Effector CD4-positive, alpha-beta T cell (primary cell): ENCODE measurements at places on chromosomes 13 and 19.

- DNase-seq = peak; percentile 32
Measured at GRCh38 chr13:46721054-46721453, 75.9 kb downstream of the ESD start.

- no peak for DNase-seq
Measured at GRCh38 chr13:66443926-66444325, 786.2 kb downstream of the PCDH9 start.

- no peak for DNase-seq
Measured at GRCh38 chr19:15300533-15301197, 31.7 kb downstream of the BRD4 start.

- DNase-seq = no peak
Measured at GRCh38 chr13:109939180-109939579, 152.8 kb upstream of the IRS2 start.

- DNase-seq = no peak
Measured at GRCh38 chr13:67128136-67128535, 102.0 kb downstream of the PCDH9 start.

DNA sequence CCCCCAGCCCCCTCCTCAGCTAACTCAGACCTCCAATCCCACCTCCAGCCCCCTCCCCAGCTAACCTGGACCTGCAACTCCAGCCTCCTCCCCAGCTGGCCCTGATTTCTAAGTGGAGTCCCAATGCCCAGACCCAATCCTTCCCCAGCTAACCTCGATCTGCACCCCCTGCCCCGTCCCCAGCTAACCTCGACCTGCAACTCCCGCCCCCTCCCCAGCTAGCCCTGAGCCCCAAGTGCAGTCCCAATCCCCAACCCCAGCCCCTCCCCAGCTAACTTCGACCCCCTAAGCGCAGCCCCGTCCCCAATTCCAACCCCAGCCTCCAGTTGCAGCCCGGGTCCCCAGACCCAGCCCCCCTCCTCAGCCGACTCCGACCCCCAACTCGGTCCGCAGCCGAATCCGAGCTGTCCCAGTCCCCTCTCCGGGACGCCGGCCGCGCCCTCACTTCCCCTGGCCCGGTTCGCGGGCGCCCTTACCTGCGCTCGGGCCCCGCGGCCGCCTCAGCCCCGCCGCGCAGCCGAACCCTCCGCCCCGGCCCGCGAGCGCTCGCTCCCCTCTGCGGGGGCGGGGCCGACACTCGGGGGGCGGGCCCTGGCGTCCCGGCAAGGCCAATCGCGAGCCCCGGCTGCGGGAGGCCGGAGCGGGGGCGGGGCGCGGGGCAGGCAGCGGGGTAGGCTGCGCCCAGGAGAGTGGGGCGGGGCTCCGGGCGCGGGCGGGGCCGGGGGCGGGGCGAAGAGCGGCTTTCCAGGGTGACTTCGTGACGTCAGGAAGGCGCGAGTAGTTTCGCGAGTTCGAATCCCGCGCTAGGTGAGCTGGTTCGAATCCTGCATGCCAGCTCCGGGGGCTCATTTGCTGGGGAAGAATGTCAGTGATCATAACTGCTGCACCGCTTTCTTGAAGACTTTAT is at the start of gene GNG7:
Gene GNG7, minus strand, starts transcription at position 525 of the 907 bp plus-strand sequence. CDS start 182,006 bp downstream, outside the sequence.
- DNase-seq = peak; percentile 89

DNA sequence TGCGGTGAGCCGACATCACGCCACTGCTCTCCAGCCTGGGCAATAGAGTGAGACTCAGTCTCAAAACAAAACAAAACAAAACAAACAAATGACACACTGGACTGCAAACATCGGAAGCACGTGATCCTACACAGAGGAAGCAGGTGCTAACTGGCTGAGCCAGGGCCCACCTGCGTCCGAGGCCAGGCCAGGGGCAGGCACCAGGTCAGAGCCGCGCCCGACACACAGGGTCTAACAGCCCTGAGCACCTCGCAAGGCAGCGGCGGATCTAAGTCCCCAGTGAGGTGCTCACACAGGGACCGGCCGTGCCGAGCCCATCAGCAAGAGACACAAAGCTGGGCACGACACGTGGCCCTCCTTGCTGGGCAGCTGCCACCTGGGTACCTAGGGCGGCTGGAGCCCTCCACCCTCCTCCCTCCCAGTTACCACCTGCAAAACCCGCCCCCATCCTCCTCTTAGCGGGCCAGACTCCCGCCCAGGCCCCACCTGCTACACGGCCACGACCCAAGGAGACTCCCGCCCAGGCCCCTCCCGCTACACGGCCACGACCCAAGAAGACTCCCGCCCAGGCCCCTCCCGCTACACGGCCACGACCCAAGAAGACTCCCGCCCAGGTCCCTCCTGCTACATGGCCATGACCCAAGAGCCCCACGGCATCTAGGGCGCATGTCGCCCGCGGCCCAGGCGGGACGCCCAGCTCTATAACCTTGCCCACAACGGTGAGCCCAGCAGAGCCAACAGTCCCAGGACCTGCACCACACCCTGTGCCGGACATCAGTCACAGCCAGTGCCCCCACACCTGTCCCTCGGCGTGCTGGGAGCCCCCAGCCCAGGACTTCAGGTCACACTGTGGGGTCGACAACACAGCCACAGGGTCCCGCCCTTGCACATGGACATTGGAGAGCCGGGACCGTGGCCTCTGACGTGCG is 15.6 kb downstream of the AP3D1 start:
- DNase-seq = no peak

- no peak for DNase-seq
Measured at GRCh38 chr13:112804374-112804773, 114.5 kb downstream of the ATP11A start.

- DNase-seq = no peak
Measured at GRCh38 chr13:114043421-114044053, 69.7 kb upstream of the C13orf46 start.

GRCh38 chr13:77430377-77430951 is 103.6 kb upstream of the MYCBP2 start:
- no peak for DNase-seq

DNA sequence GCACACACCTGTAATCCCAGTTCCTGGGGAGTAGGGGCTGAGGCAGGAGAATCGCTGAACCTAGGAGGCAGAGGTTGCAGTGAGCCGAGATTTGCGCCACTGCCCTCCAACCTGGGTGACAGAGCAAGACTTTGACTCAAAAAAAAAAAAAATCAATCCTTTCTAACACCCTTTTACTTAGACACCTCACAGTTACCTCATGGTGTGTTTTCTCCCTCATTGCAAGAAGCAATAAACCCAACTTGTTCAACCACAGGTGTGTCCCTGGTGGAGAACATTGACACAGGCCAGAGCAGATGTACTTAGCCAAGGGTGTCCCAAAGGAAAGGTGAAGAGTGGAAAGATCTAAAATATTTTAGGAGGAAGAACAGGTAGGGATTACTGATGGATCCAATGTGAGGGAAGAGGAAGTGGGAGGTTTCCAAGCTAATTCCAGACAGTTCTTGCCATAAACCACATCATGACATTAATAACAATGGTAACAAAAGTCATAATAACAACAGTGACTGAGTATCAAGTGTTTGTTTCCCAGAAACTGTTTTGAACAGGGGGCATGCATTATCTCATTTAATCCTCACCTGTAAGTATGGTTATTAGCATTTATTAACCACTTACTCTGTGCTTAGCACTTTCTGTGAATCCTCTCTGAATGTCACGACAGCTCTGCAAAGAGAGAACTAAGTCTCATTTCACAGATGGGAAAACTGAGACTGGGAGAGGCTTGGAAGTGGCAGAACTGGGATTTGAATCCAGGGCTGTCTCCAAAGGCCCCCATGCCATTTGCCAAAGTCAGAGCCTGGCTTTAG is 3.1 kb upstream of the LYPD3 start:
- DNase-seq = no peak

DNA sequence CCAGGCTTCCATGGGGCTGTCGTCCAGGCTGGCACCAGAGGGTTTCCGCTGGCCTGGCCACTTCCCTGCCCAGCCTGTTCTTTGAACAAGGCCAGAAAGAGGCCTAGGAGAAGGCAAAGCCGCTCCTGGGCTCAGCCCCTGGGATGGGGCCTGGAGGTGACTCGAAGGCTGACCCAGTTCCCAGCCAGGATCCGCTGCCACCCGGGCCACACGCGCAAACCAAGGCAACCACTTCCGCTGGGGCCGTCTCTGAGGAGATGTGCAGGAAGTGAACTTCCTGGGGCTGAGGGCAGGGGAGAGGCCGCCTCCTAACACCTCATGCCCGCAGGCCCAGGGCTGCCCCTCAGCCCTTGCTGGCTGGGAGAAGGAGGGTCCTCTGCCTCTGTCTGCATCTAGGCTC is 15.2 kb downstream of the PLEKHF1 start:
- peak; percentile 67 for DNase-seq

DNA sequence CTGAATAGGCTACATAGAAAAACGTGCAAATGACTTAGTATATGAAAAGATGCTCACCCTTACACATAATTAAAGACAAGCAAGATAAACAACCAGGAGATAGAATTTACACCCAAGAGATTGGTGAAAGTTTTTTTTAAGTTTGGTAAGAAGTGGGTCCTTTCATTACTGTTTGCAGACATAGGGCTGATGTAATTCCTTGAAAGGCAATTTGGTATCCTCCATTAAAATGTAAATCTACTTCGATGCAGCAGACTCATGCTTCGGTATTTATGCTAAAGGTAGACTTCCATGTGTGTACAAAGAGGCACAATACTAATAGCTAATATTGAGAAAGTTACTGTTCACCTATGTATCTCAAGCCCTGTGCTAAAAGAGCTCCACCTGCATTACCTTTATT is 33.5 kb downstream of the CNMD start:
- no peak for DNase-seq

GRCh38 chr19:10001899-10002298 is 8.4 kb downstream of the COL5A3 start:
- no peak for DNase-seq

GRCh38 chr13:43482641-43483040 is 304.1 kb downstream of the ENOX1 start:
- DNase-seq = no peak

- DNase-seq = no peak
Measured at GRCh38 chr19:18636969-18637629, at the start of gene KLHL26. Gene KLHL26, plus strand, starts transcription at chr19:18637028. Its CDS starts 27 bp downstream, at chr19:18637055.

GRCh38 chr13:111278743-111279652 is 41.4 kb upstream of the TEX29 start:
- DNase-seq = no peak

- DNase-seq = no peak
Measured at GRCh38 chr13:85405316-85405897, 393.8 kb downstream of the SLITRK6 start.

GRCh38 chr19:56986386-56986785 is 133.4 kb upstream of the USP29 start:
- DNase-seq = no peak

- no peak for DNase-seq
Measured at GRCh38 chr13:31029102-31029501, 96.6 kb downstream of the TEX26 start.

- no peak for DNase-seq
Measured at GRCh38 chr13:109351236-109351635, 435.1 kb downstream of the IRS2 start.

DNA sequence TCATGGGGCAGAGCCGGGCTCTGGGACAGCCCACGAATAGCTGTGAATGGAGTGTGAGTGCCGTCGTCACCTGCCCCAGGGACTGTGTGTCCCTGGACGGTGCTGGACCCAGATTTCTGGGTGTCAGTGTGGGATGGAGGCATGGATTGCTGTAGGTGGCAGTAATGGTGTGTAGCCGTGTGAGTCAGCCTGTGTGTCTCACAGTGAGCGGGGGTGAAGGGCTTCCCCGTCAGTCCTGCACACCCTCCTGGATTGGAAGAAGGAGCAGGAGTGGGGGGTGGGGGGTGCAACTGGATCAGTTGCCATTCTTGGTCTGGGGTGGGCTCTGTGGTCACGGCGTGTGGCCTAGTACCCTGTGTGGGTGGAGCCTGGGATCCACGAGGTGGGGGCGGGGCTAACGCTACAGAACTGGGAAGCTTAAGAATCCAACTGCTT is 6.5 kb upstream of the LTBP4 start:
- DNase-seq = no peak

DNA sequence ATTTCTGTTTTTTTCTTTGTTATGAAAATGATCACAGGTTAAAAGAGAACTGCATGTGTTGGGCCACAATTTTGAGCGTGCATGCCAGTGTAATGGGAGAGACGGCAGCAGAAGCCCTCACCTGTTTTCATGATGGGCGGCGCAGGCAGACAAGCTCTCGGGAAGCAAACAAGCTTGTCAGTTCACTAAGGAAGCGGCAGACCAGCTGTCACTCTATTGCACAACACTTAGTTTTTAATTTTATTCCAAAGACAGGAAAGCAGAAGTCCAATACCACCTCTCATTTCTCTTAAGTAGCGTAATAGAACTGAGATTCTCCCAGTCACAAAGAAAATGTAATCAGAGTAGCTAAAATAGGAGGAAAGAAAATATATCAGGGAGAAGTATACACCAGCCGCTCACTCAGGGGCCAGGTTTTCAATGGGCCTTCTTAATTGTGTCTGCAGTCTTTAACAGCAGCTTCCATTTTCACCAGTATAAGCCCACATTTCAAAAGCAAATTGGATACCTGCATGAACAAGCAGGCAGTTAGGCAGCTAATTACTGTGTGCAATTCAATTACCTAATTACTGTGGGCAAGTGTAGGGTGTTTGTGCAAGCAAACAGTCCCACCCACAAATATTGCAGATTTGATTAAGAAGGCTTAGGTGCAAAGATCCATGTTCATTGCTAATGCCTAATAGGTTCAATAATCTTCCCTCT is 711.4 kb downstream of the DIAPH3 start:
- no peak for DNase-seq

- no peak for DNase-seq
Measured at GRCh38 chr13:112056739-112057438, 10.1 kb upstream of the SOX1 start.

GRCh38 chr19:44626048-44626624 is 12.8 kb downstream of the IGSF23 start:
- DNase-seq = no peak

DNA sequence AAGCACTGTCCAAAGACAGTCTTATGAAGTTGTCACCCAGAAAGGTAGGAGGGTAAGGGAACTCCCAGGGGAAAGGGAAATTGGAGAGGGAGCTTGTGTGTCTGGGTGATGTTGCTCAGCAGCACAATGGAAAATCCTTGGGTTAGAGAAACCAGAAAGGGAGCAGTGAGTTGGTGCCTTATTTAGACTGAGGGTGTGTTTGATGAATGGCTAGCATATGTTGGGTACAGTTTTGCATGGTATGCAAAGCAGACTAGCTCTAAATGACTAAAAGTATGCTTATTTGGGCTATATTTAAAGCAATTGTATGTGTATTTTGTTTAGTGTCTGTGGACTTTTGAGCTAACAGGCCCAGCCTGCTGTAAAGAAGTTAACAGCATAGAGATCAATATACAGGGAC is 2884.6 kb upstream of the PCDH20 start:
- DNase-seq = no peak

- DNase-seq = no peak
Measured at GRCh38 chr13:79782541-79783205, 301.7 kb downstream of the NDFIP2 start.

DNA sequence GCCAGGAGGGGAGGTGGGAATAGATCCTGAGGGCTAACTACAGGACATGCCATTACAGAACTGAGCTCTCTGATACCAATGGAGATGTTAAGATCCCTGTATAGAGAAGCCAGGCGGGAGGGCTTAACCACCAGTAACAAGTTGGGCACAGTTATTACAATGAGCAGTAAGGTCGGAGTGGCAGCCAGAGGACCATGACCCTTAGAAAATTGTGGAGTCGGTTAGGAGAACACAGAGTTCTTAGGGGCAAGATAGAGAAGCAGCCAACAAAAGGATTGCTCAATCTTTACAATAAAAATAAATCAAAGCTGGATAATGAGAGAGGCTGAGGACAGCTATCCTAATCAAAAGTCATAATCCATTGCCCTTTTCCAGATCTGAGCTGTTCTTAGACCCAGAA is 10.4 kb downstream of the CPB2 start:
- no peak for DNase-seq
